ENCODE measurements at places on chromosomes 12 and 14.
A peak's percentile ranks its signal among the peaks of the same experiment; 100 is the strongest.

- H3K36me3 ChIP-seq, result peaks cover 22% of the 10 kb centered on the region
- H3K4me3 ChIP-seq, result peak within 1 kb of the TSS; percentile 97
- H3K27me3 ChIP-seq, result no peaks in the 10 kb centered on the region
- H3K27ac ChIP-seq, result peak within 1 kb of the TSS; percentile 77
- peaks cover 4% of the 10 kb centered on the region for H3K4me1 ChIP-seq
- peak; percentile 61 for DNase-seq
These were observed at the start of gene ZNF641 for GRCh38 chr12:48350249-48351021. Gene ZNF641, minus strand, starts transcription at chr12:48350919. Its CDS starts 2,829 bp downstream, at chr12:48348090.

DNA sequence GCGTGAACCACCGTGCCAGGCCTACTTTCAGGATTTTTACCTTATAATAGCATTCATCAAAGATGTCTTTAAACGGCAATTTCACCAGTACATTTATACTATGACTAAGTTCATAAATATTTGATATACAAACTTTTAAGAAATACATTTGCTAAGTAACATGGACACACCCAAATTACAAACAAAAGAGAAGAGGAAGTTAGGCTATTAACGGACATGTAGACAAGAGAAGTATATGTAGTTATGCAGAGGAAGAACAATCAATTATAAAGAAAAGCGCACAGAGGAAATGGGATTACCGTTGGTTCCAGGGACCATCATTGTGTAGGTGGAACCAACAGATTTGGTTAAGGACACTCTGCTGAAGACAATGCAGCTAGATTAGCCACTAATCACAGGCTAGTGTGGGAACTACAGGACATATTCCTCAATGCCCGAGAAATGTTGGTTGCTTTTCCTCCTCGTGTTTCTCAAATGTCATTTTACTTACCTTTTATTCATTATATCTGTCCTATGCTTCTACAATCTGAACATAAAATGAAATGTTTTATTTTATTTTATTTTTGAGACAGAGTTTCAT is 24.0 kb upstream of the PKP2 start:
- H3K4me3 ChIP-seq, result no peak overlapping the region
- no peak for DNase-seq
- H3K36me3 ChIP-seq, result no peaks in the 10 kb centered on the region
- peaks cover 51% of the 10 kb centered on the region for H3K4me1 ChIP-seq
- peak overlapping the region; percentile 97 for H3K27ac ChIP-seq
- no peaks in the 10 kb centered on the region for H3K27me3 ChIP-seq

DNA sequence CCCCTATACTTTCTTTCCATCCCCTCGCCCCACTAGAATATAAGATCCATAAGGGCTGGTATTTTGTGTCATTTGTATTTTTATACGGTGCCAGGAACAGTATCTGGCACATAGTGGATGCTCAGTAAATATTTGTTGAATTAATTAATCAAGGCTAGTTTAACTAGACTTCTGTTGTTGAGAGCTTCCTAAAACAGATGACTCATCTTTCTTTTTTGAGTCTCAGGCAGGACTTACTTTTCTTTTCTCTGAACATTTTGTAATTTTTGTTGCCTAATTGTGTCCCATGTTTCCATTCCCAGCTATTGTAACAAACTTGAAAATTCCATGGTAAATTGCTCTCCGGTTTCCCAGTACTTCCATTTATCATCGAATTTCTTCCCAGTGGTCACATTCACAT is 16.7 kb downstream of the STK38L start:
- DNase-seq, result no peak
- H3K36me3 ChIP-seq, result no peaks in the 10 kb centered on the region
- no peak overlapping the region for H3K4me3 ChIP-seq
- H3K27me3 ChIP-seq, result no peaks in the 10 kb centered on the region

- no peak overlapping the region for H3K27ac ChIP-seq
- no peaks in the 10 kb centered on the region for H3K36me3 ChIP-seq
- H3K4me1 ChIP-seq, result peaks cover 2% of the 10 kb centered on the region
- no peaks in the 10 kb centered on the region for H3K27me3 ChIP-seq
- no peak overlapping the region for H3K4me3 ChIP-seq
These were observed 1190.7 kb upstream of the SEL1L start for GRCh38 chr14:82724316-82724715.

DNA sequence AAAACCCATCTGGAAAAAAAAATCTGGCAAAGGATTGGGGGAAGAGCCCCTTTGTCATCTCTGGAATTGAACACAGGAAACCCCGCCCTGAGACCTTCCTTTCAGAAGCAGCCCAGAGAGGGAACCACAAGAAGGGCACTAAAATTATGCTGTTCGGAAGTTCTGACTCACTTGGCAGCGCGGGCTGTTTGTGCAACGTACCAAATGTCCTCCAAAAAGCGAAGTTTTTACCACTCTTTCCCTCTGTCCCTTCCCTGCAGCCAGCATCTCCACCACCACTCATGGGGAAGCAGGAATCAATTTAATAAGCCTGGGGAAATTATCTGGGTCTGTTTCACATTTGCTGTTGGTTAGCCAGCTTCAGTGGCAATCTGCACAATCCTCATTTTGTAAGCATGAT is 3.2 kb upstream of the SYNE3 start:
- peak overlapping the region; percentile 69 for H3K27ac ChIP-seq
- H3K4me3 ChIP-seq, result no peak overlapping the region
- H3K27me3 ChIP-seq, result no peaks in the 10 kb centered on the region

DNA sequence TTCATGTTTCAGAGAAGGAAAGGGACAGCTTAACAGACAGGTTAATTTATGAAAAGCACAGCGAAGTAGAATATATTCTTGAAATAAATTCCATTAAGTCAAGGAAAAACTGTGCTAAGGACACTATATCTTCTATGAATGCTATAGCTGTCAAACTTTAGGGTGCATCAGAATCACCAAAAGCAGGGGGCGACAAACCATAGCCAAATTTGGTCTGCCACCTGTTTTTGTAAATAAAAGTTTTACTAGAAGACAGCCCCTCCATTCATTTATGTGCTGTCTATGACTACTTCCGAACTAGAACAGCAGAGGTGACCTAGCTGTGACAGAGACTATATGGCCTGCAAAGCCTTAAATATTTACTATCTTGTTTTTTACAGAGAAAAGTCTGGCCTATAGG is 25.9 kb downstream of the PPP4R3A start:
- H3K4me1 ChIP-seq, result no peaks in the 10 kb centered on the region
- peaks cover 96% of the 10 kb centered on the region for H3K36me3 ChIP-seq
- H3K4me3 ChIP-seq, result no peak overlapping the region
- no peak overlapping the region for H3K27ac ChIP-seq

DNA sequence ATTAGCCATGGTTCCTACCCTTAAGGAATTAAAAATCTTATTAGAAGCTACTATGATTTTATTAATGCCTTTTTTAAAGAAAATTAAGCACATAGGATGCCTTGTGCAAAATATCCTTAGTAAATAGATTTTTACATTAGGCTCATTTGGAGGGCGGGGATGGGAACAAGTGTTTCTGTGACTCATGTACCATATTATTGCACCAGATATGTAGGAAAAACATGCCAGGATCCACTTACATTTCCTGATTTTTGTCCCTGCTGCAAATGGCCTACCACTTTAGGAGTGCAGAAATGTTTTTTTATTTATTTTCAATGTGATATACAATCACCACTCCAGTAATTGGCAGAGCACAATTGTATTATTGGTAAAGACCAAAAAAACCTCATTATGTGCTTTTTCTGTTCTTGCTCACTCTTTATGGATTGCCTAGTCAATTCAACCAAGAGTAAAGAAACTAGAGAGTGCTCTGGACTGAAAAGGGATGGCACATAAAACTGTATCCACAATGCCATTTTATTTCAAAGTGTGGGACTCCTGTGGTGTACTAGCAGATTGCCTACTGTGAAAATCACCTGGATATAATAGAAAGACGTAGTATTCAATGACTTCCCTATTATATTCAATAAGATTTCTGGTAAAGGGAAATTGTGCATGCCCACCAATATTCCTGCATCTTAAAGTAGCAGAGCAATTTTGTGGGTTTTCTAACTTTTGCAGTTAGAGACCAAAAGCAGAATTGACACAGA is 86.9 kb downstream of the ANO6 start:
- H3K36me3 ChIP-seq, result peaks cover 5% of the 10 kb centered on the region
- H3K4me1 ChIP-seq, result peaks cover 27% of the 10 kb centered on the region
- H3K27ac ChIP-seq, result no peak overlapping the region
- DNase-seq, result no peak

GRCh38 chr14:91624757-91625156 is 107.1 kb downstream of the CATSPERB start:
- no peak for DNase-seq
- no peak overlapping the region for H3K27ac ChIP-seq
- no peaks in the 10 kb centered on the region for H3K27me3 ChIP-seq
- H3K4me1 ChIP-seq, result no peaks in the 10 kb centered on the region

GRCh38 chr12:105567061-105567460 is 236.6 kb downstream of the C12orf75 start:
- H3K4me1 ChIP-seq, result peaks cover 10% of the 10 kb centered on the region
- no peak overlapping the region for H3K4me3 ChIP-seq
- no peaks in the 10 kb centered on the region for H3K27me3 ChIP-seq
- no peak for DNase-seq

DNA sequence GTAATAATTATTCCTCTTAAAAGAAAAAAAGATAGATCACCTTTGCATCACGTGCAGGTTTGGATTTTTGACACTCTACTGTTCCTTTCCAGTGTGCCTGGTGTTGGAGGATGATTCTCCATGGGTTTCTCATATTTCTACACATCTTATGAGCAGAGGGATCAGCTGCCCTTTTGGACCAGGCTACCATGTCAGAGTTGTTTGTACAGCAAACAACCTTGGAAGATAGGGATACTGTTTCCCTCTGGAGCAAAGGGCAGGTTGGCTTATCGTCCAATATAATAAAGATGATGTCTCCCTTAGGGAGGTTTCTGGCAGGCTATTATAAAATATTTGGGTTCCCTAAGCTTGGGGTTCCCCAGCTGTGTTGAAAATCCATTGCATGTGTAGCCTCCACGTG is 42.1 kb downstream of the DAO start:
- H3K4me3 ChIP-seq, result no peak overlapping the region
- DNase-seq, result no peak
- H3K4me1 ChIP-seq, result no peaks in the 10 kb centered on the region
- no peaks in the 10 kb centered on the region for H3K27me3 ChIP-seq

- peaks cover 8% of the 10 kb centered on the region for H3K4me1 ChIP-seq
- H3K36me3 ChIP-seq, result no peaks in the 10 kb centered on the region
- no peak for DNase-seq
- no peak overlapping the region for H3K27ac ChIP-seq
- H3K4me3 ChIP-seq, result no peak overlapping the region
These were observed 48.0 kb upstream of the CCND2 start for GRCh38 chr12:4225571-4225970.

DNA sequence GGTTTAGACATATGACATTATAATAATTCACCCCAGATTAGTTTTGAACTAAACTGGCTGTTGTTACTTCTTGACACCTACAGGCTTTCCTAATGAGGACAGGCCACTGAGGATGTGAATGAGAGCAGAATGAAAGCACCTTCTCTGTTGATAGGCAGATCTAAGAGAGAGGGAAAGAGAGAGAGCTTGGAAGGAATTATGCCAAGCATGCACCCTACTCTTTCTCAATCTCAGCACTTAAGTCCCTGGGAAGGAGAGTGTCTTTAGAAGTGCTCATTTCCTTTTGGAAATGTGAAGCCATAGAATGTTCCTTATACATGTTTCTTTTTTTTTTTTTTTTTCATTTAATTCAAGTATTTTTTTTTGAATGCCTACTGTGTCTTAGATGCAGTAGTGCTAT is 49.0 kb downstream of the TBC1D15 start:
- H3K27ac ChIP-seq, result no peak overlapping the region
- H3K27me3 ChIP-seq, result no peaks in the 10 kb centered on the region
- H3K36me3 ChIP-seq, result peaks cover 12% of the 10 kb centered on the region
- no peak overlapping the region for H3K4me3 ChIP-seq
- no peak for DNase-seq

DNA sequence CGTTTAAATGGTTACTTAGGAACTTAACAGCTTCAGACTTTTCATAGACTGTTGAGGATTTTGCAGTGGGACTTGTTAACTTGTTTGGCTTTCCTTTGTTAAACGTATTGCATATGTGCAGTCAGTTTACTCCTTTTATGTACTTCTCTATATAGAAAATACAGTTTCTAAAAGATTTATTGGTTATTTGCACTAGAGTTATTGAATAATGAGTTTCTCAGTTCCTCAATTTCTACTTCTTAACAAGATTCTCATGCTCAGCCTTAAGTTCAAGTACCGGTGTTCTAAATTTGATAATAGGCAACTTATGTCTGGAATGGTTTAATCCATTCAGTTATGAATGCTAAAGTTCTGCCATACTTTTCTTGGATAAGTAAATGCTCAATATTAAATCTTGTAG is 919 bp downstream of the PSMA3 start:
- H3K27me3 ChIP-seq, result no peaks in the 10 kb centered on the region
- H3K4me3 ChIP-seq, result peak overlapping the region; percentile 72
- peaks cover 22% of the 10 kb centered on the region for H3K4me1 ChIP-seq
- DNase-seq, result no peak

GRCh38 chr12:90086281-90086680 is 377.6 kb upstream of the ATP2B1 start:
- DNase-seq, result no peak
- H3K4me3 ChIP-seq, result no peak overlapping the region
- no peaks in the 10 kb centered on the region for H3K36me3 ChIP-seq
- H3K27me3 ChIP-seq, result no peaks in the 10 kb centered on the region
- H3K27ac ChIP-seq, result no peak overlapping the region
- H3K4me1 ChIP-seq, result peaks cover 13% of the 10 kb centered on the region

DNA sequence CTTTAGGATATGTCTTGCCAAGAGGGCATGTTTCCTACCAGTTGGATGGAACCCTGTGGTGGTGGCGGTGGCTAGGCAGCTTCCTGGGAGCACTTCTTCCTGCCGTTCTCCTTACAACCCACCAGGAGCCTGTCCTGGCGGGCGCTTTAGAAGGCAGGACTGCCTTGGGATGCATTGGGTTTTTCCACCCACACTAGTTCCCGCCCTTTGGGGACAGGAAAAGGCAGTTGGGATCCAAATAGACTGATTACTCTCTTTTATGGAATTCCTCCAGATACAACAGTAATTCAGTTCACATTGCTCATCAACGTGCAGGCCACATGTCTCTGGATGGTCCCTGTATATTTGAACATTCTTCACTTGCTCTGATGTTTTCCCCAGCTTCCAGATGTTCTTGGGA is 305.7 kb upstream of the SSTR1 start:
- H3K4me1 ChIP-seq, result no peaks in the 10 kb centered on the region
- DNase-seq, result no peak
- H3K4me3 ChIP-seq, result no peak overlapping the region
- H3K27me3 ChIP-seq, result peaks cover 8% of the 10 kb centered on the region
- H3K36me3 ChIP-seq, result no peaks in the 10 kb centered on the region

DNA sequence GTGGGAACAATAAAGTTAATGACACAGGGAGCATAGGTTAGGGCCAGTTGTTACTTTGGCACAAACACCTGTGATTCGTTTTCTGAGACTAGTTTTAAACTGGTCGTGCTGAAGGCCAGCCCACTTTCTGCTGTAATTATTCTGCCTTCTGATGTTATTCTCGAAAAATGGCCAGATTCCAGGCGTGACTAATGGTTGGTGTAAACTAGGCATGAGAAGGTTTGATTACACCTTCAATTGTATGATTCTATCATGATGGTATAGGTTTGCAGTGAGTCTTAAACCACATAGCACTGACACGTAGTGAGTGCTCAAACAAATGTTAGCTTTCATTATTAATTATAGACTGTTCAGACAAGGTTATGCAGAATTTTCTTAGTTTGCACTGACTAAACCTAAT is 39.0 kb downstream of the CKB start:
- H3K27ac ChIP-seq, result peak overlapping the region; percentile 12
- DNase-seq, result peak; percentile 84
- peaks cover 14% of the 10 kb centered on the region for H3K4me1 ChIP-seq
- peaks cover 93% of the 10 kb centered on the region for H3K36me3 ChIP-seq
- no peak overlapping the region for H3K4me3 ChIP-seq
